ENCODE measurements at places on chromosomes 1 and 21. TPM values are rescaled to one million over a fixed set of nuclear protein-coding genes. Genes with fewer than 3 reads are reported as not detected.

GRCh38 chr1:208332036-208332773, 88.0 kb upstream of the PLXNA2 start:
- DNase-seq = no peak

- no peak for DNase-seq
These were observed 13.4 kb upstream of the HMCN1 start for GRCh38 chr1:185720633-185721272.

GRCh38 chr1:113931451-113931851, 2.3 kb downstream of the HIPK1 start:
- no peak for DNase-seq

GRCh38 chr1:100070201-100070939, 62.4 kb downstream of the SASS6 start:
- DNase-seq = no peak

HHAT gene
- total RNA-seq = 3.8 TPM

TTC39A gene
- total RNA-seq = 72.1 TPM
